ENCODE measurements at places on chromosomes 11 and 22. TPM values are rescaled to one million over a fixed set of nuclear protein-coding genes. Genes with fewer than 3 reads are reported as not detected.

DNA sequence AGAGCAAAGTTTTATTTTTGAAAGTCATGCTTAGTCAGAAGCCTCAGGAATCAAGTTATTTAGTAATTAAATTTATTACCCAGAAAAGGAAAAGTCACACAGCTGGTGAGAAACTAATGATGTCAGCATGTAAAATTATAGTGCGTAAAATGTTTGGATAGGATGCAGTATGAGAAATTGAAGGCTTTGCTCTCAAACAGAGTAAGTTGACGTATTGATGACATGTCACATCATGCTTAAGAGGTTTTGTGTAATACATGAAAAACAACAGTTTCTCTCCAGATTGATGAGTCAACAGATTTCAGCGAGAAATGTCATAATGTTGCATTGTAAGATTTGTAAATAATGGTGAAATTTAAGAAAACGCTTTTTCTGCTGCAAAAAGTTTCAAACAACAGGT is 769.8 kb downstream of the METTL15 start:
- DNase-seq = no peak
- H3K36me3 ChIP-seq = no peaks in the 10 kb centered on the region
- H3K4me3 ChIP-seq = no peak overlapping the region

DNA sequence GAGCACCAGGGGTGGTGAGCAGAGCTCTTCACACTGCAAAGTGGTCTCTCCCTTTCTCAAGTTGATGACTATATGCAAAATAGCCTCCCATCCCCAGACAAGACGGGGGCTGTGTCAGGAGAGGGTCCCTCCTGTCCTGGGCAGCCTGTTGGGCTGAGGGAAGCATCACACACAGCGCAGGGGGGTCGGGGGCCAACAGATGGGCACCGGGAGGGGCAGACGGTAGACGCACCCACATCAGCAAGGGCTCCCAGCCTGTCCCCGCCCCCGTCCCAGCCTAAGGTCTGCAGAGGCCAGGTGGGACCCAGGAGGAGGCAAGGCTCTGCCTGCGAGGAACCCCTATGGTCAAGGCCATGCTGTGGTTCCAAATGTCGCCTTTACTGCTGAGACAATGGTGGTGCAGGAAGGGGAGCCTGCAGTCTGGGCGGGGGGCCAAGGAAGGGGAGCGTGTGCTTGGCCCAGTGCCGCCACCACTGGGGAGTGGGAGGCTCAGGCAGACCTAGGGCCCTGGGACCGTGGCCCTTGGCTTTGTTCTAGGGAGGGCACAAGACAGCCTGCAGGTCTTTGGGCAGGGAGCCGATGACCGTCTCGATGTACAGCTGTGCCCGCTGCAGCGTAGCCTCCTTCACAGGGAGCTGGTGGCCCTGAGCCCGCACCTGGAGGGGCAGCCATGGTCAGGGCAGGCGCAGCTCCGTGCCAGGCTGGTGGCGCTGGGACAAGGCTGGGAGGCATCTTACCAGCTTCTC is 4.3 kb upstream of the PLXNB2 start:
- H3K36me3 ChIP-seq = no peaks in the 10 kb centered on the region
- H3K27me3 ChIP-seq = no peaks in the 10 kb centered on the region
- H3K4me3 ChIP-seq = no peak overlapping the region

Gene PHETA2
- 1.3 TPM for total RNA-seq

DNA sequence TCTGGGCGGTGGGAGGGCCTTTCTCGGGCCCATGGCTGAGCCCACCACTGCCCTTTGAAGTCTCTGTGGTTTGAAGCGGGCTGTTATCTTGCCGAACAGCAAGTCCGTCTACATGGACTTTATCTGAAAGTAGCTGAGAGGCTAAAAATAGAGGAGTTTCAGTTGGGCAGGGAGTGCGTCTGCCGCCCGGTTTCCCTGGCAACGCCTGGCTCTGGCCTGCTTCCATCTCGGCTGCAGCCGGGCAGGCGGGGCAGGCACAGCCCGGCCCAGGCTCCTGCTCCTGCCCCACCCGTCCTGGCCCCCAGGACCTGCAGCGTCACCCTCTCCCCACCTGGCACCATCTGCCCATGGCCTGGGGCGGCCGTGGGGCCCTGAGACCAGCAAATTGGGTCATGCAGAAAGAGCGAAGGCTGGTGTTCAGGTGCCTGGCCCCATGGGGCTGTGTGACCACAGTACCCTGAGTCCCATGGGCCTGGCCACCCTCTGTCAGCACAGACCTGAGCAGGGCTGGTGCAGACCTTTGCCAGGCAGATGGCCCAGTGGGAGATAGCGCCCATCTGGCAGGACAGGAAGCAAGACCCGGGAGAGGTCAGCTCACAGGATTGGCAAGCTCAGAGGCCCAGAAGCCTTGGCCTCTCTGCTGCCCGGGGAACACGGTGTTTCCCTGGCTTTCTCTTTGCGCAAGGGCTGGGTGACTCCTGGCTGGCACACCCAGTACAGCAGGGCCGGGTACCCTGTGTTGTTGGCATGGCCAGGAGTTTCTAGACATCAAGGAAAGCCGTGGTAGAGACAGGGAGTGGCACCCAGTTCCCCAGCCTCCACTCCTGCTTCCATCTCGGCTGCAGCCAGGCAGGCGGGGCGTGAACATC is 79.1 kb upstream of the KCNQ1OT1 start:
- H3K27me3 ChIP-seq = no peaks in the 10 kb centered on the region
- H3K27ac ChIP-seq = no peak overlapping the region
- peaks cover 26% of the 10 kb centered on the region for H3K4me1 ChIP-seq
- DNase-seq = peak; percentile 20
- no peak overlapping the region for H3K4me3 ChIP-seq

DNA sequence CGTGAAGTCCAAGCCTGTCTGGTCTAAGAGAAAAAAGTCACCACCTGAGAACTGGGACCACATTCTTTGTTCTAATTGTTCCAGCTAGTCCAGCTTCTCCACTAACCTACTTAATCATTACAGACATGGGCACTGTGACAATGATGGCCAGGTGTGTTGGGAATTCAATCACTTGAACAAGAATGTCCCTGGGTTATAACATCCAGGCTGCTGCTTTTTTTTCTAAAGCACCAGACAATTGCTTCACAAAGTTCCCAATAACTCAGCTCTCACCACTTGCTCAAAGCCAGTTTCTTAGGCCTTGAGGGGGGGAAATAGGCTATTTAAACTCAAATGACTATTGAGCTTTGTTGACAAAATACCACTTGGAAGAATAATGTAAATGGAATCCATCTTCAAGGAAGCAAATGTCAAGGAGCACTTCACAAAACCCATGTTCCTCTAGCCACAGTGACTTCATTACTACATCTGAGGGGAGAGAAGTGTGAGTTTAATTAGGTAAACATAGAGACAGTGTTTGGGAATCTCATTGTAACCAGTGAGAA is 80.3 kb downstream of the ME3 start:
- no peak overlapping the region for H3K4me3 ChIP-seq
- H3K27ac ChIP-seq = no peak overlapping the region
- H3K36me3 ChIP-seq = no peaks in the 10 kb centered on the region

DNA sequence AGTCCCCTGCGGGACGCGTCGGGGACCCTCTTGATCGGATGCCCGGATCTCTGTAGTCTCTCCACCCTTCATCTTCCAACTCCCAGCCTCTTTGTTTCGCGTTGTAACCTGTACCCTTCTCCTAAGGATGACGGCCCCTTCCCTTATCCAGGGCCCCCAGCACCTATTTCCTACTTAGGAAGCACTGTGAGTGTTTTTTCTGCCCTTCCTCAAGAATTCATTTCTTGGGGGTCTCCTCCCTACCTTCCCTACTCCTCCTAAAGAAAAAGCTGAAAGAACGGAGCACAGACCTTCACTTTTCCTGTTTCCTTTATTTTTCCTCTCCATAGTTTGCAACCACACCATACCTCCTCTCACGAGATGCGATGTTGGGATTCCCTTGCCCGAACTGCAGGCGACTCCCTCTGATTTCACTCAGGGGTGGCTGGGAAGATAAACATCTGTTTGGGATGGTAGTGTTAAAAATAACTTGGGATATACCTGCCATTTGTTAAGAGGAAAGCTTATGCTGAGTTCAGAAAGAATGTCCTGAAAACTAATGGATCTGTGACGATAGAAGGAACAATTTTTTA is 593 bp downstream of the FAM118B start:
- peak overlapping the region; percentile 100 for H3K4me3 ChIP-seq
- peak overlapping the region; percentile 90 for H3K27ac ChIP-seq
- H3K27me3 ChIP-seq = no peaks in the 10 kb centered on the region
- no peak for DNase-seq
- H3K4me1 ChIP-seq = peaks cover 37% of the 10 kb centered on the region

DNA sequence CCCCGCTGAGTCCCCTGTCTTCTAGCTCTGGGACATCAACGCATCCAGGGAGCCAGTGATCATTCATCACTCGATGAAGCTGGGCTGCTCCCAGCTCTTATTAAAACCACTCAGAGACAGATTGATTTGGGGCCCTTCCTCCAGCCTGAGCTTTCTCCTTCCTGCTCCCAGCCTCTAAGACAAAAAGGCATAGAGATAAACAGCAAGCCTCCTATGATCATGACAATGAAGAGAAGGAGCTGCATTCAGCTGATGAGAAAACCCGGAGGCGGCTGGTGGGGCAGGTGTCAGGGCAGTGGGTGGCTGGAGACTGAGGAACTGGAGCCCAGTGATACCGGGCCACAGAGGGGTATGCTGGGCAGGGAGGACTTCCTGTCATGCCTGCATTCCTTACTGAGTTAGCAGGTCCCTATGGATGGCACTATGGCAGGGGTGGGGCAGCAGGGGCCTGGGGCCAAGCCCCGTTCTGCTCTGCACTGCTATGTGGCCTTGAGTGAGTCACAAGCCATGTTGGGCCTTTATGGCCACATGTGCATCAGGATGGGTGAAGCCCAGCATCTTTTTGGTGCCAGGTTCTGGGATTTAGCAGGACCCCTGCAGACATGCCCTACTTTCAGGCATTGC is 20.2 kb downstream of the PVALB start:
- H3K27ac ChIP-seq = peak overlapping the region; percentile 84
- DNase-seq = no peak
- H3K4me1 ChIP-seq = peaks cover 55% of the 10 kb centered on the region
- no peaks in the 10 kb centered on the region for H3K36me3 ChIP-seq

- no peaks in the 10 kb centered on the region for H3K36me3 ChIP-seq
- H3K27me3 ChIP-seq = peaks cover 9% of the 10 kb centered on the region
- H3K27ac ChIP-seq = no peak overlapping the region
- H3K4me1 ChIP-seq = peaks cover 26% of the 10 kb centered on the region
Measured at GRCh38 chr22:23067691-23068090, 2.6 kb upstream of the GNAZ start.

- peaks cover 7% of the 10 kb centered on the region for H3K4me1 ChIP-seq
- no peaks in the 10 kb centered on the region for H3K27me3 ChIP-seq
- peaks cover 23% of the 10 kb centered on the region for H3K36me3 ChIP-seq
- no peak overlapping the region for H3K27ac ChIP-seq
- peak; percentile 22 for DNase-seq
Measured at GRCh38 chr11:73729594-73730206, 31.2 kb downstream of the RAB6A start.

- H3K4me1 ChIP-seq = peaks cover 10% of the 10 kb centered on the region
- no peaks in the 10 kb centered on the region for H3K36me3 ChIP-seq
- no peak overlapping the region for H3K27ac ChIP-seq
- peaks cover 95% of the 10 kb centered on the region for H3K27me3 ChIP-seq
- H3K4me3 ChIP-seq = no peak overlapping the region
- no peak for DNase-seq
Measured at GRCh38 chr11:2144544-2145248, 5.5 kb upstream of the IGF2 start.

DNA sequence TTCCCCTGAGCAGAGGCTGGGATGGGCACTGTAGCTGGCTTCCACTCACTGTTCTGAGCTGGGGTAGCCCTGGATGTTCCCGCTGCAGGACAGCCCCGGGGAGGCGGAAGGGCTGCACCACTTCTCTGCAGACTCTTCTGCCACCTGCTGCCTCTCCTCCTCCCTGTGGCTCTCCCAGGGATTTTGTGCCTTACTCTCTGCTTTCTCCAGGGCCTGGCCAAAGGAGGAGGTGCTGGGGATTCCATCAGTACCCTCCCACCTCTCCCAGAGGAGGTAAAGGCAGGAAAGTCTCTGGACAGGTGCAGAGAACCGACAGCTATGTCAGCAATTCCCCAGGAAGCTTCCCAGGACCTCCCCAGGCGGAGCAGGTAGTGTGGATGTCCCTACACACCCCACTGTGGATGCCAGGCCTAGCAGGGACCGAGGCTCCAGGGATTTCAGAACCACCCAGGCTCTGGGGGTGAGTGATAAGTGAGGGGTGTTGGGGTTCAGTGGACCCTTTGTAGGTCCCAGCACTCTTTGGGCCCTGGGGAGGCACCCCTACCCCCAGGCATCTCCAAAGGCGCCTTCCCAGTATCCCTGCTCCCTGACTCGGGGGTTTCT is 11.3 kb downstream of the DUSP8 start:
- H3K27me3 ChIP-seq = peaks cover 5% of the 10 kb centered on the region
- no peak overlapping the region for H3K4me3 ChIP-seq
- no peaks in the 10 kb centered on the region for H3K36me3 ChIP-seq
- no peak overlapping the region for H3K27ac ChIP-seq
- no peak for DNase-seq
- no peaks in the 10 kb centered on the region for H3K4me1 ChIP-seq

DNA sequence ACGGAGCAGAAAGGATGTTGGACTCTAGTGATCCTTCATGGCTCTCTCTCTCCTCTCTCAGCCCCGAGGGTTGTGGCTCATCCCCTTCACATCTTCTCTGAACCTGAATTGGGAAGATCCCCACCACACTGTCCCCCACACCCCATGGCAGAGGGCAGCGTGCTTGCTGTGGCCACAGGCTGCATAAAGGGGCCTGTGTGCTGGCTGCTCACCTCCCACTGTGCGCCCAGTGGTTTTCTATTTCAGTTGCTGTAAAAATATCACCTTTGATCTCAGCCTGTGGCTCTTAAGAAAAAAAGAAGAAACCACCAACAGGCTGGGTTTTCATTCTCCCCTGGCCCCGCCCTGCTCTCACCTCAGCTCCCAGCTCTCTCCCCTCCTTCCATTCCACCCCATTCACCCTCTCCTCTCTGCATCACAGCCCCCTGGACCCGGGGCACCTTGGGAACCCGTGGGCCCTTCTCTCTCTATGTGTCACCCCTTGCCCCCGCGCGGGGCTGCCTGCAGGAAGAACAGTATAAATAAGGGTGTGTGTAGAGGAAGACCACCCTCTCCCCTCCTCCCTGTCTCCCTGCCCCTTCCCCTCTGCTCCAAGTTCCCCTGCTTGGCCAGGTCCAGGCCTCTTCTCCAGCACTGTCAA is 25.8 kb upstream of the WNT11 start:
- H3K27me3 ChIP-seq = peaks cover 20% of the 10 kb centered on the region
- peaks cover 3% of the 10 kb centered on the region for H3K36me3 ChIP-seq
- DNase-seq = no peak
- H3K4me3 ChIP-seq = peak overlapping the region; percentile 66
- H3K4me1 ChIP-seq = peaks cover 16% of the 10 kb centered on the region
- H3K27ac ChIP-seq = no peak overlapping the region

- peak overlapping the region; percentile 12 for H3K27ac ChIP-seq
- H3K4me1 ChIP-seq = no peaks in the 10 kb centered on the region
- H3K4me3 ChIP-seq = no peak overlapping the region
- no peak for DNase-seq
Measured at GRCh38 chr11:69791276-69792180, 16.4 kb upstream of the FGF4 start.

Gene APOBEC3A
- not detected for total RNA-seq

Data from neural crest cell (in vitro differentiated cells).